Activated CD4-positive, alpha-beta T cell treated with anti-CD3 and anti-CD28 coated beads, Interleukin-2, amount 50 U/mL, for 4 hours (primary cell): ENCODE measurements at places on chromosomes 2 and 18.

DNA sequence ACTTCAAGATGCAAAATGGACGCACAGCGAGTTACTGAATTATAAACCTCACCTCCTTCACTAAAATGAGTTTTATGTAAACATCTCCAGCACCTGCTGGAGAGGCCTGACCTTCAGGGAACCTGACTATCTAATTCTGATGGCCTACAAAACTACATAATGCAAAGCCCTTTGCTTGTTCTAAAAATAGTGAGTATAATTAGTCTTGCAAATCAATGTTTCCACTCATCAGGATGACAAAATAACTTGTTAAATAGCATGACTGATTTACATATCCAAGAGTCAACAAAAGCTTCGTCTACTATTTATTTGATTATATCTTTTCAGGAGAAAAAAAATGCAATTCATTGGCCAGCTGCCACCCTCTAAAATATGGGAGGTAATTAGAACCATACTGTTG is 326.3 kb upstream of the MC4R start:
- no peak for DNase-seq

- no peak for DNase-seq
These were observed 134.2 kb downstream of the CBLN2 start for GRCh38 chr18:72409903-72410302.

DNA sequence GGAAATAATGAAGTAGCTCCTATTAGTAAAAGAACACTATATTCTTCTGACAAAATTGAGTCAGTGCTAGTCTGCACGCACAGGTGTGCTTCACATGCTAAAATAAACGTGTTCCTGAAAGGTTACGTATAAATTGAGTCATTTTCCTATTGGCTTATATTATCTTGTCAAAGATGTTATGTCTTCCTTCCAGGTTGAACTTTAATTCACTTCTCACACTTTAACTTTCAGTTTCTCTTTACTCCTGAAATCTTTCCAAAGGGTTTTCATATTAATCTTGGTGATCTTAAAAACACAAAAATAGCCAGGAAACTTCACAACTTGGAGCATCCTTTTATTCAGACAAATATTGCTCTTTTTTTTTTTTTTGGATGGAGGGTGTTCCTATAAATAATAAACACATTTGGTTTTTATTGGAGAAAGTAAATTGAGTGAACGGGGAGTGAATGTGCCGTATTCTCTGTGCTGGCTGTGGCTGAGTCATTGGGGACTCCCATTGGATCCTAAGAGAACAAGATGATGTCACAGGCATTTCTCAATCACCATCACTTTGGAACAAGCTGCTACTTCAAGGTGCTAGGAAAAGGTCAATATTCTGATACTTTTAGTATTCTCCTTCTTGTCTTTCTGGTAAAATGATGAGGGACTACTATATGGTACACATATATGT is 150.2 kb upstream of the SPATS2L start:
- no peak for DNase-seq

DNA sequence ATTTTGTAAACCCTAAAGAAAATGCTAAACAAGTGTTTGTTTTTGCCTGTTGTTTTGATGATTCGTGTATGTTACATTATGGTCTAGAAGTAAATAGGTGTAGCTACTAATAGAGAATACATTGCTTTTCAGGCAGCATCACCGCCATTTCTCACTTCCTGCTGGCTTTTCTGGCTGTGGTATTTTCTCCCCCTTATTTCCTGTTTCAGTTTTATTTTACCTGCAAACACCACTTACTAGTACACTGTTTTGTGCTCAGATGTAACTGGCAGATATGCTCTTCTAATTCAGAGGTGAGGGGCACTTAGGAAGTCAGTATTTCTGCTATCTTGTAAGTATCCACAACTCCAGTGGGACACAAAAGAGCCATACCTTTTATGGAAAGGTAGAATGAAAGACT is 38.1 kb upstream of the SLC3A1 start:
- DNase-seq: peak; percentile 5

DNA sequence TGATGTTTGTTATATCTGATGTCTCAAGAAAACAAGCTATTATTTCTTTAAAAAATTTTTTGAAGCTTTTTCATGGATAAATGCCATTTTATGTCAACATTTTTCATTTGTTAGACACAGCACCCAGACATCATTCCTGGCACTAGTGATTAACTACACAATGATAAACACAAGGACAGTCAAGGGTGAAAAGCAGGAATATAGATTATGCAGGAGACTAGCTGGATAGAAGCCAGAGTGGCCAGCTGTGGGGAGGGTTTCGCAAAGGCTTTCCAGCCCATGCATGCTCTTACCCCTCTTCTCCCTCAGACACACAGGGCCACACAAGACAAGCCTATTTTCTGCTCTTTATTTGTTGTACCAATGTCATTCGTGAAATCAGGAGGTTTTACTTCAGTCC is 127.1 kb upstream of the TTC39C start:
- no peak for DNase-seq

- DNase-seq: no peak
These were observed 221.7 kb upstream of the SPOPL start for GRCh38 chr2:138279871-138280270.

DNA sequence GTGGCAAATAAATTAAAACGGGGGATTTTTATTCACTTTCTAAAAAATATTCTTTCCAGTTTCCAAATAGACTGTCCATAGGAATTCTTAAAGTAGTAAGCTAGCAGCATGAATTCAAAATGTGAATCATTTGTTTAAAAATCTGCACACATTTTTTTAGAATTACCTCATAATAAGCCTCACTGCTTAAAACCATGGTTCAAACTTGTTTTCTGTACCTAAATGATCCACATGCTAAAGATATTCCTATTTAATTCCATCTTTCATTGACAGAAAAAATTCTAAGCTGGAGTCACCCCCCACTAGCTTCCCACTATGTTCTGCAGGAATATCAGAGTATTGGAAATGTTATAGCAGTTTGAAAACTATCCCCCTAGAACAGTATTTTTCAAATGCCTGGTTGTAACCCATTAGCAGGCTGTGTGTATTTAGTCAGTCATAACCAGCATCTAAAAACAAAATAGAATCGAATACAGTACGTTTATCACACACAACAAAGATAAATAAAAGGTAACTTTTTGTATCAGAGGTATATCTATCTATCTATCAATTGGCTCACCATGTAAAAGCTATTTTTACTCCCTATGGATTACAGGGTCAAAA is 11.2 kb upstream of the IKZF2 start:
- no peak for DNase-seq

GRCh38 chr2:43790147-43790546 is 16.3 kb downstream of the DYNC2LI1 start:
- no peak for DNase-seq

DNA sequence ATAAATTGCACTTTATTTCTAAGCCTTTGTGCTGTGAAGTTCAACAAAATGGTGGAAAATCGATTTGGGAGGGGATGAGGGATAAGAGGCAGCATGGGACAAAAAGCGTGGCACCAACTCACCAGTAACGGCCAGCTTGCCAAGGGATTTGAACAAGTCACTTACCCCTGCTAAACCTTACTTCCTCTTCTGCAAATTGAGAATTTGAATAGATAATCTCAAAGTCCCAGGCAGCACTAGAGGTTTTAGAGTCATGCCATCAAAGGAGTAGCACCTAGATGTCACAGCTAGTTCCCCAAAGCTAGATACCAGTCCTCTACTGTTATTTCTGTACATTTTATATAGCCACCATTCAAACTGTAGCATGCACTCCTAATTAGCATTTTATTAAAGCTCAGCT is 83.7 kb upstream of the VRK2 start:
- no peak for DNase-seq

DNA sequence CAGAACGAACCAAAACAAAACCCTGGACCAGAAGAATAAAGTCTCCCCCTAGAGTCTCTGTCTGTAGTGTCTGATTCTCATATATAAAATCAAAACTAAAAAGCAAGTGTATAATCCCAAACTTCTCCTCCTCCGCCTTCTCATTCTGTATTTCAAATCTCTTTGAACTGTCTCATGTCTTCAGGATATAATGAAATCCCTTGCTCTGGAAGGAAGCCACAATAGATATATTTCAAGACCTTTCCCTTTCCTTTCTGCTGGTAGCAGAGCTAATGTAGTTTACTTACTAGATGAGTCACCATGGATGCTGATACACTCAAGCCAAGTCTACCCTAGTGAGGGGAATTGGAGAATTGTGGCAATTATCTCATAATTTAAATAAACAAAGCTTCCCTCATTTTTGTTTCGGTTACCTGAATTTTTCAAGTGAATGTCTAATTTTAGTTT is 33.5 kb upstream of the CCDC93 start:
- DNase-seq: no peak

GRCh38 chr18:13713455-13714055 is 12.8 kb downstream of the FAM210A start:
- DNase-seq: no peak

DNA sequence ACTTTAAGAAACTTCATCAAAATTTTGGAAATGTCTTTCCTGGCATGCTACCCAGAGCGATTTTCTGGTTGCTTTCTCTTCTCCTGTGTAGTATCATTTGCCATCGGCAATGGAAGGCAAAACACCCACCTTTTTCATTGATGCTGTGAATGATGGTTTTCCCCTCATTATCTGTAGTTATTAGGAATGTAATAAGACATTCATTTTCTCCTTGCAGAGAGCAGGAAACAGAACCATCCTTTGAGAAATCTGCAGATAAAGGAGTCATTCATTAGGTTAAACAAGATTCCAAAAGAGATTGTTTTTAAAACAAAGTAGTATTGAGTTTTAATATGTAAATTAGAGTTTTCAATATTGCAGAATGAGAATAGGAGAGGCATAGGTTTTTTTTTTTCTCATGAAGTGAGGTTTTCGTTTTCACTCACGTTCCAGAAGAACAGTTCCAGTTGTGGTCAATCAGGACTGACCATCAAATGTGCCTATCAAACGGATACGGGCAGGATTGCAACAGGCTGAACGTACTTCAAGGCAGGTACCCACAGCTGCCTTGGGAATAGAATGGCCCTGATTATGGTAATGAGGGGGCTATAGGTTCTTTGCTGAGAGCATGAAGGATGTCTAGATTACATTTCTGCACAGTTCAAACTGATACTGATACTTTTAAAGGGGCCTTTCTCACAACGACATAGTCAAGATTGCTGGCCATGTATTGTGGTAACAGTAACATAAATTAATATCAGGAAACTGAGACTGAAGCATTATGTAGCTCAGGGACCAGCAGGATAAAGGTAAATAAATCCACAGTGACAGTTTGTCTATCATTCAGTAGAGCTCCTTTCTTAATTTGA is 49.8 kb upstream of the PLA2R1 start:
- no peak for DNase-seq

- no peak for DNase-seq
These were observed 99.3 kb downstream of the MAP2 start for GRCh38 chr2:209523041-209523740.

- no peak for DNase-seq
These were observed 64.2 kb upstream of the THOC1 start for GRCh38 chr18:332007-332406.

- DNase-seq: no peak
These were observed 8.7 kb downstream of the TET3 start for GRCh38 chr2:73993376-73993775.

DNA sequence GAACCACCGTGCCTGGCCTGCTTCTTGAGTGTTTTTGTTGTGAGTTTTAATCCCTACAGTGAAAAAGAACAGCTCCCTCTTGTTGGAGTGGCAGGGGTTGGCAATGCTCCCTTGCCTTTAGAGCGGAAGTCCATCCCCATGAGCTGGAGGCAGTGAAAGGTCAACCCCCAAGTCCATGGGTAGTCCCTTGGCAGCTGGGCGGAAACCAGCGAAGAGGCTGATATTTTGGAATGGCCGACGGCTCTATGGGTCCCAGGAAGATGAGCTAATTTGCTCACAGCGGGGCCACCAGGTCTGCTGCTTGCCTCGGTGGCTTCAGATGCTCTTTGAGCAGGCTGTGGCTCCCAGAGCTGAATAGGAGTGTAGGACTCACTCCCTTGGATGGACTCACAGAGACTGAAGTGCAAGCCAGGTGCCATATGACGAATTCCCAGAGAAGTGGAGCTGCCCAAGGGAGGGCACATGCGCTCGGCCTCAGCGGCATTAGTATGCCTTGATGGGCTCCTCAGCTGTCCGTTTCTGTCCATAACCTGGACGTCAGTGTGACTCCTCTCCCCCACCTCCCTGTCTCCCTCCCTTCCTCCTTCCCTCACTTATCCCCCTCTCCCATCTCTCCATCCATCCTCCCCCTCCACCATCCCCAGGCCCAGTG is 25.4 kb upstream of the RHOB start:
- DNase-seq: no peak

GRCh38 chr2:233413046-233413445 is 58.8 kb downstream of the DGKD start:
- no peak for DNase-seq

DNA sequence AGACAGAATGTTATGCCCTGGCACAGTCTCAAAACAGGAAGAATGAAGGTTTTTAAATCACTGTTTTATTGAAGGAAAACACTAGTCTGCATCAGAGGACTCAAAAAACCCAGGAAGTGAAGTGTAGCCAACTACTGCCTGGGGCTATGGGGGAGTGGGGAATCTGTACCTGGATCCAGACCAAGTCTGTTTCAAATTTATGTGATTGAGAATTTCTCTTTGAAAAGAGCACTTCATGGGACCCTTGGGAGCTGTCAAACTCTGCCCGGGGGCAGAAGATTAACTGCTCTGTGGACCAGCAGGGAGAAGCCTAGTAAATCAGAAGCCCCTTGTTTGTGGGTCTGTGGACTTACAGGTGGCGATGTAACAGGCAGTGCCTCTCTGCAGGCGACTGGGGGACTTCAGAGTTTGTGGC is 45.3 kb upstream of the TANC1 start:
- no peak for DNase-seq

- DNase-seq: no peak
These were observed 85.9 kb upstream of the CCBE1 start for GRCh38 chr18:59783138-59783537.

DNA sequence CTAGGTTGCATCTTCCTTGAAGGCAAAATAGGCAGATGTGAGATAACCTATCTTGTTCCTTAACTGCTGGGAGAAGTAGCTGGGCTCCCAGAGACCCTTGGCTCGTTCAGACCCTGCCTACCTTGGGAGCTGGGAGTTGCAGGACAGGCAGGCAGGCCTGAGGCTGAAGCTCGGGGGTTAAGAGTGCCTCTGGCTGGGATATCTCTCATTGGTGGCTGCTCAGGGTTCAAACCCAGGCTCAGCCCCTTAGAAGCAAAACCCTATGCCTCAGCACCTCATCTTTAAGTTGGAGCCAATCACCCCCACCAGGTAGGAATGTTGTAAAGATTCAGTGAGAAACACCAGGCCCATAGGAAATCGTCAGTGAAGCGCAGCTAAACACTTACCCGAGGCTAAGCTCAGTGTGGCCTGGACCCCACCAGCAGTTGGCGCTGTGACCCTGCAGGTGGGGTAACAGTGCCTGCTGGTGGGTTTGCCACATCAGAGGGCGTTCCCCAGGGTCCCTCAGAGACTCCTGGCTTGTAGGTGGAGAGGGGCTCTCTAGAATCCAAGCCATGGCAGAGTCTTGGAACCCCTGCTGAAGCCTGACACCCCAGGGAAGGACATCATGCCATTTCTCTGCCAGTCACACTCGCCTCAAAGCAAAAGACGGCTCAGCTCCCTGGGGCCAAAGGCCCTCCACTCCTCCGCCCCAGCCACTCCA is 54.6 kb upstream of the GPR17 start:
- peak; percentile 58 for DNase-seq
